ENCODE measurements at places on chromosomes 7 and 10.

DNA sequence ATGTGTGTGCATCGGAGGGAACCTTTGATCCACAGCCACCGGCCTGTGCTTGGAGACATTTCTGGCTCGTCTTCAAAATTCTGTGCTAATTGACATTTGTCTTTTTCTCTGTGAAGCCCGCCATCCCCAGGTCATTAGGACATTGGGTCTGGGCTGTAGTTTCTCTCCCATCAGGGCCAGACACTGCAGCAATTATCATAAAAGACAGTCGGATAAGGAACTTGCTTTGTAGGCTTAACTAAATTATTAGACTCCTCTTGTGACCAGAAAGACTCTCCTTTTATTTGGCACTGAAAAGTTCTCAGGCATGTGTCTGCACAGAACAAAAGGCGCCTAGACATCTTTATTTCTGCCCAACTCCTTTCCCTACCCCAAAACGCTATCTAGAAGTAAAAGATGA lies 49.1 kb upstream of the NPTX2 start:
- DNase-seq = no peak

- no peak for DNase-seq
Observed at GRCh38 chr7:130486114-130486953, 5.6 kb upstream of the MEST start.

- no peak for DNase-seq
Observed at GRCh38 chr10:80408242-80409101, at the start of gene PRXL2A. Gene PRXL2A, plus strand, starts transcription at chr10:80408551. Its CDS starts 11,917 bp downstream, at chr10:80420468.

DNA sequence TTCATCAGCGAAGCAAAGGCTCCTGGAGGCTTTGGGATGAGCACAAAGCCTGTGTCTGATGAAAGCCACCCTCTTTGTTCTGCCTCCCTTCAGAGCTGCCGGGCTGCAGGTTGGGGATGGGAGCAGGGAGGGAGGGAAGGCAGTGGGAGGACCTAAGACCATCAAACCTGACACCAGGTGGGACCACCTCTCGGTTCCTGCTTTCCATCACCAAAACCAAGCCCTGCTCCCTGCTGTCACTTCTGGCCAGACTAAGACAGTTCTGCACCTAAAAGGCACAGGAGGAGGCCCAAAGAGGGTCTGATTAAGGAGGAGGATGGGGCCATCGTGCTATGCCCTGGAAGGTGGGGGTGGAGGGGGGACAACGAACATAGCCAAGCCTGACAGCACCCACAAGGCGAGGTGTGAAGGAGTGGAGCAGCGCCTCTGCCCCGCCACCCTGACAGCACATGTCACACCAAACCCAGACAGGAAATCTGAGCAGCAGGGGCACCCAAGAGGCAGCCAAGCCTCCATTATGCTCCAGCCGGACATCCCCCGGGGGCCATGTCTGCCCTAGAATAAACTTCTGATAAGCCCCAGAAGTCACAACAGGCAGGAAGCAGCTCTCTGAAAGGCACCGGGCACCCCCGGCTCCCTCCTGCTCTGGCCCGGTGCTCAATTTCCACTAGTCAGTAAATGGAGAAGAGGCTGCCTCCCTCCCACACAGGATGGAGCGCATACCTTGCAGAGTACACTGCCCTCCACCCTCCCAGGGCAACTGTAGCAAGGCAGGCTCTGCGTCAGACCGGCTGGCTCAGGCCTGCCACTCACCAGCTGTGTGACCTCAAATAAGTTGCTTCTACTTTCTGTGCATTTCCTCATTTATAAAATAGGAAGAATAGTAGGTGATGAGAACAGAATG lies 48.9 kb downstream of the DLG5 start:
- DNase-seq = peak; percentile 9

DNA sequence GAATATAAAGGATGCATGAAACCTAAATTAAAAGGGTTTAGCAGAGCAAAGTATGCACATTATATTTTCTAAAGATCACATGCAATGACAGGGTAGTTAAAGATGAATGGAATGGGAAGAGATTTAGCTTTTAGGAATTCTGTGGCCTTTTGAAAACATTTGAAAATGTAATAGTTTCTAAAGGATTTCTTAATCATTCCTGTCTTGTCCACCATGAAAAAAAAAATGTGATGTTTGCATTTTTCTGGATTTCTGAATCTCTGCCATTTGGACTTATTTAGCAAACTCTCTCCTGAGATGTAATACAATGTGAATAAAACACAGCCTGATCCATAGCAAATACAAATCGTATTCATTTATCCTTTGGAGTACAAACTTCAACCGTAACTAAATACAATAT lies 126.6 kb upstream of the RAB11FIP2 start:
- no peak for DNase-seq

DNA sequence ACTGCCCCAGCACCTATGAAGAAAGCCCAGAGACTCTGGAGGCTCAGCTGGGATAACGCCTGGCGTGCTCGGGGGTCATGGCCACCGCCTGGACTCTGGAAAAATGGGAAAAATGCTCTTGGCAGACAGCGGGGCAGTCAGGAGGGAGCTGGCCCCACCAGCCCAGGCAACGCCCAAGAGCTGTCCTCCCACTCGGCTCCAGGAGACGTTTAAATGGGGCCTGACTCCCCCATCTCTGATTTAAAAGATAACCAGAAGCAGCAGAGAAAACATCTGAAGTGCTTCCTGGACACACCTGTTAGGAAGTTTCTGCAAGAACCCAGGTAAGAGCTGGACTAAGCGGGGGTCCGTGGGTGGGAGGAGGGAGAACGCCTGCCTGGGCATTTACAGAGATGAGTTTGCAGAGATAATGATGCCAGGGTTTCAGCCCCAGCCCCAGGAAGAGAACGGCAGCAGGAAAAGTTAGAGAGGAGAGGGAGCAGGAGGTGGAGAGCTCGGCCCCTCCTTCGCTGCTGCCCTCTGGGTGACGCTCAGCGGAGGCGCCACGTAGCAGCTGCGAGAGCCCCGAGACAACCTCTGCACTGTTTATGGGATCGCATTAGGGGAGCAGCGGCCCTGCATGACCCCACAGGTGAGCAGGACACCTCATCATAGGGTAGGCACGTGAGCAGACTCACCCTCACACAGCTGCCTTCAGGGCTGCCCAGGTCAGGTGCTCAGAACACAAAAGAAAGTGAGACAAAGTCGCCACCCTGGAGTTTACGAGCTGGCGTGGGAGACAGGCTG lies 83.5 kb upstream of the INSIG1 start:
- DNase-seq = no peak

- DNase-seq = no peak
Observed at GRCh38 chr10:79130846-79131245, 62.1 kb downstream of the ZMIZ1 start.

GRCh38 chr10:4049348-4049747 lies 264.3 kb upstream of the KLF6 start:
- DNase-seq = no peak

GRCh38 chr10:109996225-109996624 lies 11.6 kb upstream of the ADD3 start:
- DNase-seq = no peak

DNA sequence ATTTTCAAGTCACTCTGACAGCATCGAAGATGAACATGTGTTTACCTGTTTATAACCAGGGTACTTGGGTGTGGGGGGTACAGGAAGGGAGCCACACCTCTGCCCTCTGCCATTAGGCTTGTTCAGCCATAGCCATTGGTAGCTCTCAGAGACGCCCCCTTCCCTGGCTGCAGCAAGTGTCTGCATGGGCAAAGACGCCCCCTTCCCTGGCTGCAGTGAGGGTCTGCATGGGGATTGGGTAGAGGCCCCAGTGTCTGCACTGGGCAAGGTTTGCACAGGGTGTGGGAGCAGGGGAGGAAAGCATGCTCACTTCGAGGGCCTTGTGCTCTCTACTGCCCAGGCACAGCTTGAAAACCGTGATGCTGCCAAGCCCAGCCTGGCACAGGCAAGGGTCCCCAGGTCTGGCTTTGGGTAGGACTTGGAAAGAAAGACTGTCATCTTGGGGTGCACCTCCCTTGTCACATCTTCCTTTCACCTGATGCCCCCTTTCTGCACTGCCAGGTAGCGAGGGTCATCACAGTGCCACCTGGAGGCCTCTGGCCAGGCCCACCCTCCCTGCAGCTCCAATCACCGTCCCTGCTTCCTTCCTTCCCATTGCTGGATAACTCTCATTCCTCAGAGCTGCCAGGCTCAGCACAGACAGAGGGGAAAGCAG lies 3.7 kb downstream of the TMEM225B start:
- DNase-seq = no peak

DNA sequence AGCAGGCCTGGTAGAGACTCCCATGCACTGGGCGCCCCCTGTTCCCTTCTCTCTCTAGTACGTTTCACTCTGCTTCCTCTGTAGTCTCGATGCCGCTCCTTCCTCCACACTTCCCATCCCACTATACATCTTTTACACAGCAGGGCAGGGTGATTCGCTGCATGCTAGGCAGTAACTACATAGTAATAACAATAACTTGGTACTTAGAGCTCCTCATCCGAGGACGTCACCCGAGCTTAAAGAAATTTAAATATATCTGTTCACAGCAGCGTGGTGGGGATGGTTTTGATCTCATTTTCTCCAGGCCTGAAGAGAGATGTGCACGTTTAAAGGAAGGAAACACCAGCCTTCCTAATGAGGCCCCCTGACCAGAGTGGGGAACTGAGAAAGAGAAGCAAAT lies 276.9 kb downstream of the SKAP2 start:
- DNase-seq = no peak

DNA sequence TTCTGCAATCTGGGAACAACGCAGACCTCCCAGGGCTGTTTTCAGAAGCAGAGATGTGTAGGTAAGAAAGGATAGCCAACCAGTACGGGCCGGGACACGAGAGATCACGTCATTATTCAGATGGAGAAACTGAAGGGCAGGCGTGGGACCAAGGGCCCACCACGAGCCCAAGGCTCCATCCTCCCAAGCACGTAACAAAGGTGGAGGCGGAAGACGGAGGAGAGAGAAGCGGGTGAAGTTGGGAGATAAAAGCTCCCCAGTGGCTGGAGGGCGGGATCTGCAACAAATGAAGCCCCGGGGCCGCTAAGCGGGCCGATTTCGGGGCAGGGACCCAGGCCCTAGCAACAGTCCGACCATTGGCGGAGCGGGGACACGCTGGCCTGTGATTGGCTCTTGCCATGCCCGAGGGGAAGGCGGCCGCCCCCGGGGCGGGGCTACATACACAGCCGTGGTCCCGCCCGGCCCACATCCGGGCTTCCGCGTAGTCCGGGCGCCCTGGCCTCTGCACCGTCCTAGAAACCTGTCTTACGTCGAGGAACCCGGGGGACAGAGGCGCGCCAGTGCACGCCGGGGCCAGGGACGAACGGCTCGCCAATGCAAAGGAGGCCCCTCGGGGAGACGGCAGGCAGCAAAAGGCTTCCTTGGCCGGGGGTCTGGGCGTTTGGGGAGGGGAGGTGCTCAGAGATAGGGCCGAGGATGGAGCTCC lies 15.5 kb downstream of the HSPB1 start:
- peak; percentile 96 for DNase-seq

GRCh38 chr7:150379441-150380379 lies 580 bp downstream of the ZNF775 start:
- no peak for DNase-seq

DNA sequence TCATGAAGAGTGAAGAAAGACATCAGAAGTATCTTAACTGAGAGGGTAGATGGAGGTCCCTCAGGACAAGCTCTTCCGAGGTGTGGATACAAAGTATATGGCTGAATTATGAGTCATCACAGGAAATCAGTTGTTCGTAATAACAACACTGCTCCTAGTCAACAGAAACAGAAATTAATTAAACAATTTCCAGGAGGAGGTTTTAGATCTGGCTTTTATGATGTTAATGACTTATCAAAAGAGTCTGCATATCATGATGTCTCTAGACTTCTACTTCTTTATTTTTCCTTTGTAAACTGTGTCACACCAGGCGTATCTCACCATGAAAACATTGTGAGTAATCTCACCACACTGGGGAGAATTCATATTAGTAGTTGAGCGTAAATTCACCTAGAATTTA lies 31.2 kb downstream of the OSBPL3 start:
- no peak for DNase-seq

- no peak for DNase-seq
Observed at GRCh38 chr10:15548331-15548730, 171.4 kb downstream of the ITGA8 start.

GRCh38 chr7:148620749-148621359 lies 30.3 kb downstream of the C7orf33 start:
- no peak for DNase-seq

- no peak for DNase-seq
Observed at GRCh38 chr10:127298381-127298780, 102.0 kb upstream of the INSYN2A start.

GRCh38 chr10:103671126-103671895 lies 177.8 kb downstream of the NEURL1 start:
- DNase-seq = no peak

DNA sequence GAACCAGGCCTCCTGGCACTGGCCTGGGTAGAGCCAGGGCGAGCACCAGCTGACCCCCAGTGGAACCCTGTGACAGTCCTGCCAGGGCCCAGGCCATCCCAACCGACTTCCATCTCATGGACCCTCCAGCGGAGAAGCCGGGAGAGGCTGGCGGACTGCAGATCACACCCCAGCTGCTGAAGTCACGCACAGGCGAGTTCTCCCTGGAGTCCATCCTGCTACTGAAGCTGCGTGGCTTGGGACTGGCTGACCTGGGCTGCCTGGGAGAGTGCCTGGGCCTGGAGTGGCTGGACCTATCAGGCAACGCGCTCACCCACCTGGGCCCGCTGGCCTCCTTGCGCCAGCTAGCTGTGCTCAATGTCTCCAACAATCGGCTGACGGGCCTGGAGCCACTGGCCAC lies 4.7 kb downstream of the RARRES2 start:
- no peak for DNase-seq

DNA sequence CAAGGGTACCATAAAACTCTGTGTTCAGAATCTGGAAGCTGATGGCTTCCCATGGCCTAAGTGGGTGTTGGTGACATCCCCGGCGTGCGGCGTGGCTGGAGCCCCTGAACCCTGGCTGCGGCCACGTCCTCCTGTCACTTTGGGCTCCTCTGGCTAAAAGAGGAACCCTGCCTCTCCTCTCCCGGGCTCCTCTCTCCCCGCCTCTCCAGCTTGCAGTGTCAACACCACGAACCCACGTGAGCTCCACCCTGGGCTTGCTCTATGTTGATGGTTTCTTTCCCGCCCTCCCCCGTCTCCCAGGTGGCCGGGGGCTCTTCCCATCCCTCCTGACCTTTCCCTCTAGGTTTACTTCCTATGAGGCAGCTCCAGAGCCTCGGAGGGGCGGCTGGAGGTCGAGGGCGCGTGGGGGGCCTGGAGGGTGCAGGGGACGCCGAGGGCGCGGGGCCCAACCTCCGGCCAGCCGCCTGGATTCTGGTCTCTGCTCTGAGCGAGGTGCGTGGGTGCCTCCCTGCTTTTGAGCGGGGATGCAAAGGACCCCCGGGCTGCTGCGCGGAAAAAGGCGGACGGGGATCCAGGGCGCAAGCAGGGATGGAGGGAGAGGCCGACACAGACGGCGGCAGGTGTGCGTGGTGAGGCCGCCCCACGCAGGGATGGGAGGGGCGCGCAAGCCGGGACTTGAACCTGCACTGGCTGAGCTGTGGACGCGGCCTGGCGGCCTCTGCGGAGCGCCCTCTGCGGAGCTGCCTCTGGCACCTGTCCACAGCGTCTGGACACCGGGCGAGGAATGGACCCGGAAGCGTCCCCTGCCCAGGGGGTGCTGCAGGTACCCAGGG lies 115.5 kb upstream of the DIP2C start:
- DNase-seq = no peak

- DNase-seq = no peak
Observed at GRCh38 chr7:54788664-54789063, 29.7 kb upstream of the SEC61G start.

Measured in NCI-H2081 treated with DMSO at 0.1 percent for 48 hours (cell line).